NCI-H1417 (cell line): ENCODE measurements at places on chromosomes 11 and 22.

DNA sequence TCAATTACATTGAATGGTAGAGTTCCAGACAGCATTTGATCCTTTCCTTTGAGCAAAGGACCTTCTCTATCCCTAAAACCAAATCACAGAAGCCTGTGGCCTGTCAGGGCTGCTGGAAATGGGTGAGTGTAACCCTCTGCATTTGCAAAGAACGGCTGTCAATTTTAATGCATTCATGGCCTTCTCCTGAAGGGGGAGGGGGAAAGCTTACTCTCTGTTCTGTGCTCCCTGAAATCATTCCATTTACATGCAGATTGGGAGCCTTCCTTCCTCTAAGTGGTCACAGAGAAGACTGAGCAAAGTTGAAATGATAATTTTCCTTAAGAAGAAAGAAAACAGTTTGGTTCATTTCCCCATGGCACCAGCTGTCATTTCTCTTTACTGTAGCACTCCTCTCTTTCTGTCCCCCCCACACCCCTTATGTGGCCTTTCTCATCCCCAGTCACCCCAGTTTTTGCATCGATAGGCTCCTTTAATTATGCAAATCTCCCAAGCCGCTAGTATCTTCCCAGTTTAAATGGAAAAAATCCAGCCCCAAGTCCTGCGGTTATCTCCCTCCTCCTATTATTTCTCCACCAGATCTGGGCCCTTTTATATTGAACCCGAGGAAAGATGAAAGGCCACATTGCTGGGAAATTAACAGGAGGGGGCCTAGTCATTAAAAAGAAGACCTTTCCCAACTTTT, 109.4 kb upstream of the KIRREL3 start:
- no peak for DNase-seq

DNA sequence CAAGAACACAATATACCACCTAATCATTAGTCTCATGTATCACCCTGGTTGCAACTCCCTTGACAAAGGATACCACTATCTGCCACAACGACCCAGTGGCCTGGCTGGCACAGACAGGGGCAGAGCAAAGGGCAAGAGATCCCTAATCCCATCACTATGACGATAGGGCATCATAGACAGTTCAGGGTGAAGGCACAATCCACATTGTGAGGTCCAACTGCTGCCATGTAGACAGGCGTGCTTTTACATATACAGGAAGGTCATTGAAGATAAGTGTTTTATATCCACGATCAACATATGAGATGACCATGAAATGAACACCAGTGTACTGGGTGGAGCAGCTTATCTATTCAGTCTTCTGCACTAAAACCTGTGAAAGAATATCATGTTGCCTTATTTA, 94.6 kb downstream of the IGLL1 start:
- no peak for DNase-seq

DNA sequence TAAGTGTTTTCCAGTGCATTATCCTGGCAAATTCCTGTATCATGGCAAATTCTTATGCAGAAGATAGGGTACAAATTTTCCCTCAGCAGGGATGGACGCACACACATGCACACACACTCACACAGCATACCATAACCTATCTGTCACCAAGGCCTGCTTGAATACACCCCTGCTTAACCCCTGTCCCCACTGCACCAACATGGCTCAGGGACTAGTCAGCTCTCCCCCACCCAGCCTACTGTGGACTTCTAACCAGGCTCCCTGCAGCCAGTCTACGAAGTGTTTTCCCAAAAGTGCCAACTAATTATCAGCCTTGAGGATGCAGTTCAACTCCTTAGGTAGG, 63.1 kb downstream of the RAB30 start:
- DNase-seq = no peak

DNA sequence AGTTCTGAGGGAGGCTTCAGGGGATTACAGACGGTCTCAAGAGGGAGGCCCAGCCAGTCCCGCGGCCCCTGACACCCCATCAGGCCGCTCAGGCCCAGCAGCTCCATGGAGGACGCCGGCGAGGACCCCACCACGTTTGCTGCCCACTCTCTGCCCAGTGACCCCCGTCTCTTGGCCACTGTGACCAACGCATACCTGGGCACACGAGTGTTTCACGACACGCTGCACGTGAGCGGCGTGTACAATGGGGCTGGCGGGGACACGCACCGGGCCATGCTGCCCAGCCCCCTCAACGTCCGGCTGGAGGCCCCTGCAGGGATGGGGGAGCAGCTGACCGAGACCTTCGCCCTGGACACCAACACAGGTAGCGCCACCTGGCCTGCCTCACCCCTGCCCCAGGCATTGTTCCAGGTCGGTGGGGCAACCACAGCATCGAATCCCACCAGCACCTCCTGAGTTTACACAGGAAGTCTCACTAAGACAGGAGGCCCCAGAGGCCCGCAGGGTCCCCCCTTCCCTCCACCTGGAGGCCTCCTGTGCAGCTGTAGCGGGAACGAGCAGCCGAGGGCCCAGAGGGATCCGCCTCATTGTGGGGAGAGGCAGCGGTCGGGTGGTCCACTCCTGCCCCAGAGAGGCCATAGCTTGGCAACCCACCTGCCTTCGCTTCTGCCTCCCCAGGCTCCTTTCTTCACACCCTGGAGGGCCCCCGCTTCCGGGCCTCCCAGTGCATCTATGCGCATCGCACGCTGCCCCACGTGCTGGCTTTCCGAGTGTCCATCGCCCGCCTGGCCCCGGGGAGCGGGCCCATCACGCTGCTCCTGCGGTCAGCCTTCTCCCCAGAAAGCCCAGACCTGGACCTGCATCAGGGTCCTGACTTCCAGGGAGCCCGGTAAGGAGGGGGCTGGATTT, 1.0 kb downstream of the PGGHG start:
- DNase-seq = no peak

- DNase-seq = no peak
Observed at GRCh38 chr11:30499940-30500339, 86.2 kb downstream of the MPPED2 start.

GRCh38 chr11:40445391-40445790, 1014.1 kb downstream of the LRRC4C start:
- no peak for DNase-seq

DNA sequence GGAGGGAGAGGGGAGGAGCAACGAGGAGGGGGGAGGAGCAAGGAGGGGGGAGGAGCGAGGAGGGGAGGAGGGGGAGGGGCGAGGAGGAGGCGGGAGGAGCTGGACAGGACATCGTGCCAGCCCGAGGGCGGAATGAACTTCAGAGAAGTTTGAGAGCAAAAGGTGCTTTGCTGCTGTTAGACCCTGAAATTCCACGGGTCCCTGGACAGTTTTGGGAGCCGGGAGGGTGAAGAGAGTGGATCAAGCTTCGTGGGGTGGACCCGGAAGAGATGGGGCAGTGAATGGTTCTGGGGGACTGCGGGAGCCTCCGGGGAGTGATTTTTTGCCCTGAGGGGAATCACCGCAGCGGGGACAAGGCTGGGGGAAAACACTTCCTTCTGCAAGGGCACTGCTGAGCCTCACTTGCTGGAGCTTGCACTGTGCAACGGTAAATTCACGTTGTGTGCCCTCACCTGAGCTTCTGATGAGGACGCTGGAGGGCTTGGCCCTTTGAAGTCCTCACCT, 10.7 kb upstream of the NLRP6 start:
- DNase-seq = peak; percentile 48

DNA sequence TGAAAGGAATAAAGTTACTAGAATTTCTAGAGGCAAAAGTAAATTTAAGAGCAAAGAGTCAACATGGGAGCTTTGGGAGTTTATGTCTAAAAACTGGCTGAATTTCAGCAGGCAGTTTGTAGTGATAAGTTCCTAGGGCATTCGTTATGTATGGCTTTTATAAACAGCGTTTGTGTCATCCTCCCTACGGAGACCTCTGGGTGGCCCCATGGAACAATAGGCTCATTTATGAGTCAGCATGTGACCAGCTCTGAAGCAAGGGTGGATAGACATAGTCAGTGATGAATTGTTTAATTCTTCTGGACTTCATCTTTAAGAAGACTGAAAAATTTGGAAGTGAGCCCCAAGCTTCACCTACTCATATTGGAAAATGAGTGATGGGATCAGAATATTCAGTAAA, 37.1 kb downstream of the SVIP start:
- no peak for DNase-seq

- DNase-seq = peak; percentile 41
Observed at GRCh38 chr11:76237914-76238313, 31.6 kb upstream of the WNT11 start.

- DNase-seq = peak; percentile 12
Observed at GRCh38 chr11:119284344-119285157, 32.4 kb downstream of the MCAM start.

DNA sequence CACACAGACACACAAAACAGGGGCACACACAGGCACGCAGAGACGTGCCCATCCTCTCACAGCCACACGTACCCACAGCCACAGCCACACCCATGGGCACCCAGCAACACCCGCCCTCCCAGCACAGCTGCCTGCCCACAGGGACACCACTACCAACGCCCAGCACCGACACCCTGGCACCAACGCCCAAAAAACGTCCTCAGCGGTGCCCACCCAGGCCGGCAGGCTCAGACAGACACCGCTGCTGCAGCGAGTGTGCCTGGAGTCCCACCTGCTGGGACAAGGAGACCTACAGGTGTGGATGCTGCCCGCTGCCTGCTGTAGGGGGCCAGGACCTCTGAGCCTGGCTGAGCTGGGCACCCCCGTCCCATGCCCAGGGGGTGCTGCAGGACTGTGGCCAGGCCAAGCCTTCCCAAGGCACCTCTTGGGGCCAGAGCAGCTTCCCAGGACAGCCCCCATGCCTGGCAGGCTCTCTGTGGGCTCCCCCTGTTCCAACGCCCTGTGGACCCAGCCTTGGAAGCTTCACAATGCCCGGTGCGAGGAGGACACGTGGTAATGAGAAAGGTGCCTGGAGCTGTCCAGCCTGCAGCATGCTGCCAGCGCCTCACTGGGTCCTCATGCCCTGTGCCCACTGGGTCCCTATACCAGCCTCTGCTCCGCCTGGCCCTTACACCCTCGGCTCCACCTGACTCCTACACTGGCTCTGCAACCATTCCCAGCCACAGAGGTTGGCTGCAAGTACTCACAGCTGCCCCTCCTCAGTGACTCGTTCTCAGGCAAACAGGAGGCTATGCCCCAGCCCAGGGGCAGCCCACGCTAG, 45.8 kb upstream of the TH start:
- DNase-seq = peak; percentile 31

DNA sequence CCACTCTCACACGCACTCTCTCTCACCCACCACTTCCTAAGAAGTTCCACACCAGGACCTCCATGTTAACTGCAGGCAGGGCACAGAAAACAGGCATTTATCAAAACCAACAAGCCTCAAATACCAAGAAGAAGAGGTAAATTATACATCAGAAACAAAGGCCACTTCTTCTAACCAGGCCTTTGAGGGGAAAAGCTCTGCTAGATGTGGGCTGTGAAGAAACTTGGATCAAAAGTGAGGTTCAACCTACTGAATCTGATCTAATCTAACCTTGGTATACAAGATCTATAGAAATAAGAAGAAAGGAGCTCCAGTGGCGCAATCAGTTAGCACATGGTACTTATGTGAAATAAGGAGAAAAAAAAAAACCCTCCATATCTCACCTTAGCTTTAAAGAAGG, 91.9 kb downstream of the FAM168A start:
- no peak for DNase-seq

- peak; percentile 50 for DNase-seq
Observed at GRCh38 chr11:89220684-89221339, 43.1 kb downstream of the TYR start.

DNA sequence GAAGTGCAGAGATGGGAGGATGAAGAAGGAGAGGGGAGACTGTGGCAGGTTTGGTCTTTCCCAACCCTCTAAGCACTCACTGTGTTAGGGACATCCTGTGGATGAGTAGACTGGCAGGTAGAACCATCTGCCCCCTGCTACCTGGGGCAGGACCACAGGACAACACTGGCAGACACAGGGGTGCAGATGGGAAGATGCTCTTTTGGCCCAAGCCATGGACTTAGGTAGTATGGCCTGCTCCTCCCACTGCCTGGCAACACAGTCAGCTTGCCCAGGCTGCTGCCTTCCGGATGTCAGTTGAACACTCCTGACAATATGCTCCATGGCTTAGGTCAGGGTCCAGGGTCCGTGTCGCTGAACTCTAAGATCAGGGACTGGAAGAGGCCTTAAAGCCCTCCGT, 140.7 kb upstream of the NAV2 start:
- no peak for DNase-seq

DNA sequence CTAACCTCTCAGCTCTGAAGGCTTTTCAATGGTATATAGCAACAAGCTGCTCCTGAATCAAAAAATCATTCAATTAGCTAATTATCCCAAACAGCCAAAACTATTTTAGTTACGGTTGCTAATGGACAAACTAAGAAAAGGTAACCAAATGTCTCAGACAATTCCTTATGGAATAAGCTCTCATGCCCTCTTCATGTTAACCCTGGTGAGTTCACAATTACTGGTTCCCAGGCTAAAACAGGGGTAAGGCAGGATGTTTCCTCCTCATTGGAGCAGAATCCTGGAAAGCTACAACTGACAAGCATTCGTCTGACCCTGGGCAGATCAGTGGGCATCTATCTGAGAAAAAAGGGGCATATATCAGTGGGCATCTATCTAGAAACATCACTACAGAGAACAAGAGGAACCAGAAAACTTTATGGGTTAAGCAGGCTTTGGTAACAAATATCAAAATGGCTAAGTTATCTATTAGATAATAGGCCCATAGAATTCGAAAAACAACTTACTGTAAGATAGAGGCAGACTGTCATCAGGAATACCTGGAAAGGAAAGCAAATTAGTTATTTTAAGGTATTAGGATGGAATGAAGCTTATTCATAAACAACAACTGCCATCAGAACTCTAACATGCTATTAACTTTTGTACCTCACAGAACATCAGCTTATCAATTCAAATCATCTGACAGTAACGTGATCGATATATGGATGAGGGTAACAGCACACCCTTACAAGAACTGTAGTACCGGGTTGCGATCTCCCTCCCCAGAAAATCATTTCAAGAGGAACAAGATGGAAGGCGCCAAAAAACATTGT, 14.8 kb upstream of the WDR74 start:
- DNase-seq = no peak
